LNCaP clone FGC (cell line): ENCODE measurements at places on chromosomes 16 and 17.

DNA sequence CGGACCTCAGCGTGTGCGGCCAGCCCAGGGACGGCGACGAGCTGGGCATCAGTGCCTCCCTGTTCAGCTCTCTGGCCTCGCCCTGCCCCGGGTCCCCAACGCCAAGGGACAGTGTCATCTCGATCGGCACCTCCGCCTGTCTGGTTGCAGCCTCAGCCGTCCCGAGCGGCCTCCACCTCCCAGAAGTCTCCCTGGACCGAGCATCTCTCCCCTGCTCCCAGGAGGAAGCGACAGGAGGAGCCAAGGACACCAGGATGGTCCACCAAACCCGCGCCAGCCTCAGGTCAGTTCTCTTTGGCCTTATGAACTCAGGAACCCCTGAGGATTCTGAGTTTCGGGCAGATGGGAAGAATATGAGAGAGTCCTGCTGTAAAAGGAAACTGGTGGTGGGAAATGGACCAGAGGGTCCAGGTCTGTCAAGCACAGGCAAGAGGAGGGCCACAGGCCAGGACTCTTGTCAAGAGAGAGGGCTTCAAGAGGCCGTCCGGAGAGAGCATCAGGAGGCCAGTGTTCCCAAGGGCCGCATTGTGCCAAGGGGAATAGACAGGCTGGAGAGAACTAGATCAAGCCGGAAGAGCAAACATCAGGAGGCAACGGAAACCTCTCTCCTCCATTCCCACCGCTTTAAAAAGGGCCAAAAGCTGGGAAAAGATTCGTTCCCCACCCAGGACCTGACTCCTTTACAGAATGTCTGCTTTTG, 825 bp downstream of the HASPIN start:
- DNase-seq: no peak

DNA sequence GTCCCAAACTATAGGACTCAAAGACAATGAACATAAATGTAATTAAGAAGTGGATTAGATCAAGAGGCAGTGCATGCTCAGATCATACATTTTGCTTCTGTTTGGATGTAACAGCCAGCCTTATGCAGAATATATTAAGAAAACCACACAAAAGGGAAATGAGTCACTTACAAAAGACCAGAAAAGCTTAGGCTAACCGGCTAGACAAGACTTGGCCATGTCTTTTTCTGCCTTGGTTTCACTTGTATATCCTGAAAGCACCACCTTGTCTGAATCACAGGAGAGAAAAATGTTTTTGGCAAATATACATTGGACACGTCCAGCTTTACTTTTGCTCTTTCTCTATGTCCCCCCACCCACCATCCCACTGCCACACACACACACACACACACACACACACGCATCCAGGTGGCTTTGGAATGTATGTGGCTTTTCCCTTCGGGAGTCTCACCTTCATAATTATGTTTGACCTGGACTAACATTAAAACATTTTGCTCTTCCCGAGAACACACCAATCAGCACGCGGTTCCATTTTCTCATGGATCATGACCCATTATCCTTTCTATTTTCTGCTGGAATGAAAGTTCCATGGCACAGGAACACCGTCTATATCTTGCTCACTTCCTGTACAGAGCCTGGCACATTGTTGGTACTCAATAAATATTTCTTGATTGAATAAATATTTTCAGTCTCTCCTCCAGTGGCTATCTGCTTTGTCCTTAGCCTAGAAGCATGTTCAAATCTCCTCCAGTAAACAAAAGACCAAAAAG, 64.6 kb downstream of the CDK5R1 start:
- no peak for DNase-seq

DNA sequence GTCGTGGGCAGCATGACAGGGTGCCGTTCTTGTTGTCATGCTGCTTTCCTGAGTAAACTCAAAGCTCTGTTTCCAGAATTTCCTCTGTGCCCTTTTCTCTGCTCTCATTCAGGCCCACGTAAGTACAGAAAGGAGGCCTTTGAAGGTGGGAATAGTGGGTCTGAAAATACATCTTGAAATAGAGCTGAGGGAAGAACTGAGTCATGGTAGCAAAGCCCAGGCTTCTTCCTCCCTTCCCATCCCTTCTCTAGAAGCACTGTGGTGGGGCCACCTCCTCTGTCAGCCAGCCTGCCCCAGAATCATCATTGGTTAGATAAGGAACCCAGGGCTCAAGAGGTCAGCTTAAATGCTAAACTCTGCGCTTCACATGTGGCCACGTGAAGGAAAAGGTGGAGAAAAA, 9.4 kb downstream of the CTRL start:
- no peak for DNase-seq

DNA sequence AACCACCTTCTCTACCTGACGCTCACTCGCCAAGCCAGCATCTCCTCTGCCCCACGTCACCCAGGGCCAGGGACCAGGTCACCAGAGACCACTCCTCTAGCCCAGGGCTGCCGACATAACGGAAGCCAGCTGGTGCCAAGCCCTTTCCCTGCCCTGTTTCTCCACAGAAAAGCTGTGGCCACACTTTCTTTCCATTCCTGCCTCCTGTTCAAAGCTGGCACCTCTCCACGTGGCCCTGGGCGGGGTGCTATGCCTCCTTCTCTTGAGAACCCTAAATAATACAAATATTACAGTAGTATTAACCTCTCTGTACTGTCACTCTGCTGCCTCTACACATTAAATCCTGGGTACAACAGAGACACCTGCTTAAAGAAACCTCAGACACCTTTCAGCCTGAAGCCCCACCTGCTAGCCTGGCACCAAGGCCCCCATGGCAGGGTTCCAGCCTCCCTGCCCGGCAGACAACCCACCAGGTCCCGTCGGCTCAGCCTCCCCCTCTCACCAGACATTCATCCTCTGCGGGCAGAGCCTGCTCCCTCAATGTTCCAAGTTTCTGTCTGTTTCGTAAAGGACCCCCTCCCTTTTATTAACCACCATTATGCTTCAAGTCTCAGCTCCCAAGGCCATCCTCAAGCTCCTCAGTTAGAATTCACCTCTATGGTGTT, 62.3 kb downstream of the TIMM22 start:
- no peak for DNase-seq

DNA sequence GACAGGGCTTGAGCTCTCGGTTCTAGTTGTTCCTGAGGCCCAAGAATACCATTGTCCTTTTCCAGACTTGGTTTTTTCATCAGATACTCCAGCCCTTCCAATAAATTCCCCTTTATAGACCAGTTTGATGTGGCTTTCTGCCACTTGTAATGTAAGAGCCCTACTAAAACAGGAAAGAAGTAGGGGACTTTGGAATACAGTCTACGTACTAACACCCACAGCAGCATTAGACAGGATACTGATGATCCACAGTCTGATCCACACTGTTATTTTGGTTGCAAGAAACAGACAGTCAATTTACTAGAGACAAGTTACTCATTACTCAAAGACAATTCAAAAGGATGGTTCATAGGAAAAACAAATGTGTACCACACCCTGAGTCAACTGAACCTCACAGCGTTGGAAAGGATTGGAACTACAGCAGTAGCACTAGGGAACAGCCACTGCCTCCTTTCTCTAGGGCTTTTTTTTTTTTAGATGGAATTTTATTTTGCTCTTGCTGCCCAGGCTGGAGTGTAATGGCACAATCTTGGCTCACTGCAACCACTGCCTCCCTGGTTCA, 45.9 kb upstream of the MED13 start:
- no peak for DNase-seq

GRCh38 chr17:1125788-1126145, 54.0 kb downstream of the ABR start:
- no peak for DNase-seq

- DNase-seq: no peak
These were observed 17.2 kb upstream of the N4BP1 start for GRCh38 chr16:48627148-48627547.

- DNase-seq: no peak
These were observed 78.4 kb downstream of the AIPL1 start for GRCh38 chr17:6356562-6356961.

DNA sequence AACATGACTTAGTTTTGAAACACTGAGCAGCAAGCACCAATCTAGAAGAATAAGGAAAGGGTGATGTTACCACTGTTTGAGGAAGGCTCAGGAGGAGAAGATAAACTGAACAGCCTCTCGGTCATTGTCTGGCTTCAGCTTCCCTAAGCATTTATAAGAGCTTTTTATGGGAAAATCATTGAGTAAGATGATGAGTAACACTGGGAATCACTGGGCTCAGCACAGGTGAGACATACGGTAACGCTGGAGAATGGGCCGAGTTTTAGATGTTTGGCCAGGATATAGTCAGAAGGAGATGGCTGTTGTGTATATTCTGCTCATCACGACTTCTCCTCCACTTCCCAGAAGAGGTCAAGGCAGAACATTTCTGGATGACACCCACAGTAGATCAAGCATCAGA, 42.2 kb upstream of the ALOX12 start:
- no peak for DNase-seq

GRCh38 chr16:79717333-79718137, 117.0 kb upstream of the MAF start:
- no peak for DNase-seq

- no peak for DNase-seq
These were observed 11.3 kb upstream of the DHRS7C start for GRCh38 chr17:9802697-9803096.

DNA sequence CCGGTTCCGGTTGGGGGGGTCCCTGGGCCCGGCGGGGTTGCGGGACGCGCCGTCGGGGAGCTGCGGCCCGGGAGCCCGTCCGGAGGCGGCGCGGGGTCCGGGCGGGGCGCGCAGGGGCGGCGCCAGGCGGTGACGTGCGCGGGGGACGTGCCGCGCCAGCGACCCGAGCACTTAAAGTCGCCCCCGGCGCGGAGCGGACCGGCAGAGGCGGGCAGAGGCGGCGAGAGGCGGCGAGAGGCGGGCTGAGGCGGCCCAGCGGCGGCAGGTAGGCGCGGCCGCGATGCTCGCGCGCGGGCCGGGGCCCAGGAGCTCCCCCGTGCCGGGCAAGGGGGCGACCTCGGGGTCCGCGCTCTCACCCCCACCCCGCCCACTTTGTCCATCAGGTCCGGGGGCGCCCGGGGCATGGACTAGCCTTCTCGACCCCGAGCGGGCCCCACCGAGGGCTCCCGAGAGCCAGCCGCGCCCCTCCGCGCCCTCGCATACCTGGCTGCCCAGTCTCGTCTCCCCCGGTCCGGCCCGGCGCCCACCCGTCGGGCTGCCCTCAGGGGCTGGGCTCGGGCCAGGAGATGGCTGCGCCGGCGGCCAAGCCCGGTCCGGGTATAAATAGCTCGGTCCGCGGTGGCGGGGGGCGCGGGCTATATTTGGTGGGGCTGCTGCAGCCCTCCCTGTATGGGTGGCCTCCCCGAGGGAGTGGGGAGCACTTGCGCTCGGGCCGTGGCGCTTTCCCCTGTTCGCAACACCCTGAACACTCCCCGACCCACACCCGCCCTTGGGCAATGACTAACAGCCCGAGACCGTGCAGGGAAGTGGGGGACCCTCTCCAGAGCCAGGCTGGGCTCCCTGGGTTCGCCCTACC, at the start of gene SLC16A3:
SLC16A3 (plus strand) TSS at position 201 of the 856 bp plus-strand sequence. CDS start 6,967 bp downstream, outside the sequence.
- DNase-seq: no peak

- no peak for DNase-seq
These were observed 19.7 kb downstream of the FOXL1 start for GRCh38 chr16:86597880-86598606.

- no peak for DNase-seq
These were observed 65.0 kb downstream of the NXN start for GRCh38 chr17:914561-914960.

DNA sequence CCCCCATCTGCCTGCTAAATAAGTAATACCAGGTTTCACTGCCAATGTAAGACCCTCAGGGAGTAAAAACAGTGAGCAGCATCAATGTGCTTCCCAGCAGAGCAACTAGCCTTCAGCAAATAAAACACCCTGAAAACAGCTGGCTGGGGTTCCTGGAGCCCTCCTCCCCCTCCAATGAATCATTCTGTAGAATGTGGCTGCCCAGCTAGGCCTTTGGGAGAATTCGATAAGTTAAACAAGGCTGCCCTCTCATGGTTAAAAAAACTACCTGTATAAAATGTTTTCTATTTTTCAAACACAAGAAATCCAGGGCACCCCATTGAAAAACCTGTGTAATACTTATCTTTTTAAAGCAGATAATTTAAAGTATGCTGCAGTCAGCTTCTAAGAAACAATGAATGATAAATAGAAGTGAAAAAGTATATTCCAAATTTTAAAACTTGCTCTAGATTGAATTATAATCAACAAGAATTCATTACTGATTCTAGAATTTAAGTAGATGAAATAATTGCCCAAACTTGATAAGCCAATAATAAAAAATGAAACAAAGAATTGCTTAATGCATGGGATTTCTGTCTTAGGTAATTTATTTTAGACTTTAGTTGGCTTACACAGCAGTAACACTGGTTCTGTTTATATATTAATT, 9.4 kb upstream of the TOM1L1 start:
- peak; percentile 14 for DNase-seq

DNA sequence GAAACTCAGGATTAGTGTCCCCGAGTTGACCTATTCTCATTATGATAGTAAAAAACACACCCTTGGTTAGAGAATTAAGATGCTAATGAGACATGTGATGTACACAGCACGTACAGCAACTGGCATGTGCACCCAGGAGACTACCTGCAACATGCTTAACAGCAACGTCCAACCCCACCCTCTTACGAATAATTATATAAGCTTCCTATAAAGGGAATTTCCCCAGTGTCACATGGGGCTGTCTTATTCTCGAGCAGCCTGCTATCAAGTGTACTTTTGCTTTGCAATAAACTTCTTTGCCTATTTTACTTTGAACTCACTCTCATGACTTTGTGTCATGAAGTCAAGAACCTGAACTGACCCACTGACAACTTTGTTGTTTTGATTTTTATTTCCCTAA, 62.4 kb upstream of the PMFBP1 start:
- no peak for DNase-seq

DNA sequence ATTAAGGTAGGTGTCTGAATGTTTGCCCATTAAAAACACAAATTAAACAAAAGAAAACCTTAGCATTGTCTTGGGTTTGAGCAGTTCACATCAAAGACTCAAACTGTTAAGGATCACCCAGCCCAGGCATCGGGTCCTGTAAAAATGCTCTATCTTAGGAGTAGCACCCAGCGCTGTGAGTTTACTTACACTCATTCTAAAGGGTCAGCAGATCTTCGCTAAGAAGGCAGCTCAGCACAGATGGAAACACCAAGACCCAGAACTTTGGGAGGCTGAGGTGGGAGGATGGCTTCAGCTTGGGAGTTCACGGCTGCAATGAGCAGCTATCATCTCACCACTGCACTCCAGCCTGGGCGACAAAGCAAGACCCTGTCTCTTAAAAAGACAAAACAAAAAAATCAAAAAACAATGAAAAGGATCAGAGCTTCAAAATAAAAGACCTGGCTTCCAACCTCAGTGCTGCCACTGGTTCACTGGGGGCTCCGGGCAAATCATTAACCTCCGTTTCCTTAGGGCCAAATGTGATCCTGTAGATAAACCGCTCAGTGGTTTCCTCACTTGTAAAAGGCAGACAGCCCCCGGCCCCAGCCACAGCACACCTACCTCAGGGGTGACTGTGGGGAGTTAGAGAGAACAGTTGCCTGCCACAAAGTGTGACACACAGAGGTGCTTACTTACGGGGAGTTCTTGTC, 11.1 kb downstream of the COG1 start:
- no peak for DNase-seq

GRCh38 chr16:79776243-79776847, 175.8 kb upstream of the MAF start:
- no peak for DNase-seq
